ENCODE measurements at places on chromosomes 3 and 15.

DNA sequence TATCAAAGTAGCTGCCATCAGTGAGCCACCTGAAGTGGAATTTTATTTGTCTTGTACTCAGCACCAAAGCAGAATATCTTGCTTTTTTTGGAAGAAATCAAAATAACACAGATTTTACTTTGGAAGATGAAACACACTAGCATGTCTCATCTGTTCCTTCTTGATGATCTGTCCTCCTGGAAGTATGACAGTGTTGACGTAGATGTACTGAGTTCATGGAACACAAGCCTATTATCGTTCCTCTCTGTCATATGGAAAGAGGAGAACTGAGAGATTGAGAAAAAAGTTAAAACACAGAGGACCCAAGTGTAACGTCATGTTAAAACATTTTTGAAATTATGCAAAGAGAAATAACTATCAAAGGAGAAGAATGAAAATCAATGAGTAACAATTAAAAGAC lies 340.2 kb downstream of the ROBO2 start:
- no peak for DNase-seq

DNA sequence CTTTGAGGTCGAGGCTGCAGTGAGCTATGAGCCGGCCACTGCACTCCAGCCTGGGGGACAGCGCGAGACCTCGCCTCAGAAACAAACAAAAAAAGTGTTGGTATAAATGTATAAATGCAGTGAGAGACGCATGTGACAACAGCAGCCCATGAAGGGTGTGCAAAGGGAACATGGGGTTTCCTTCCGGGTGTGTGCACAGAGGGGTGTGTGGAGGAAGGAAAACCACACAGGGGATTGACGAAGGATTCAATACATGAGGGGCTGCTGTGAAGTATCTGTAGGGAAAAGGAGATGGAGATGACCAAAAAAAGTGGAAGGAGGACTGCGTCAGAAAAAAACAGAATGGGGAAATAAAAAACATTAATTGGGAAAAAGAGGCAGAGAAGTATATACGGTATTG lies 1.1 kb downstream of the MTFMT start:
- DNase-seq, result no peak

DNA sequence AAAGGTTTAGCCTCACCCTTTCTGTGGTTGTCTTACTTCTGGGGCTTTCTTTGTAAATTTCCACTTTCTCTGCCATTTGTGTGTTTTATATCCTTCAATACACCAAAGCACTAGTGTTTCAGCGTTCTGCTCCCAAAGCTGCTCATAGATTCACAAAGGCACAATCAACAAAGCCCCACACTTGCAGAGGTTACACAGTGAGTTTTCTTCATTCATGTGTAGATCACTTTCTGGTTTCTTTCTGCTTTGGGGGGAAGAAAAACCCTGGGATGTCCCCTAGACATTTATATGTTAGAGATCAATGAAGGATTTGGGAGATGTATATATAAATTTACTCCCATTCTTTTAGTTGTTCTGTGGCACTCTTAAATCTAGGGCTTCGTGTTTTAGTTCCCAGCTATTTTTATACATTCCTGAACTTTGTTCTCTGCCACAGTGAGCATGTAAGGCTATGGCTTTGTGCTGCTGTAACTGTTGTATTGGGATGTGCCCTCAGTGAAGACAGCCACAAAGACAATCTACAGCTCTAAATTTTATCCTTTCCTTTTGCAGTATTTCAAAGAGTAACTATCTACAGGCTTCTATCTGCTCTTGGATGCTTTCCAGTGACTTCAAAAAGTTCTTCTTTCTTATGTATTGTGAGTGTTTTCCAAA lies 636.5 kb downstream of the ZBBX start:
- no peak for DNase-seq

- DNase-seq, result no peak
These were observed 177.1 kb upstream of the ARHGEF26 start for GRCh38 chr3:153944084-153944483.

GRCh38 chr3:40691452-40691861 lies 166.7 kb downstream of the ZNF621 start:
- DNase-seq, result no peak

GRCh38 chr3:181442066-181442465 lies 269.7 kb upstream of the SOX2 start:
- DNase-seq, result no peak

- DNase-seq, result no peak
These were observed 66.4 kb downstream of the SCN5A start for GRCh38 chr3:38582941-38583645.

DNA sequence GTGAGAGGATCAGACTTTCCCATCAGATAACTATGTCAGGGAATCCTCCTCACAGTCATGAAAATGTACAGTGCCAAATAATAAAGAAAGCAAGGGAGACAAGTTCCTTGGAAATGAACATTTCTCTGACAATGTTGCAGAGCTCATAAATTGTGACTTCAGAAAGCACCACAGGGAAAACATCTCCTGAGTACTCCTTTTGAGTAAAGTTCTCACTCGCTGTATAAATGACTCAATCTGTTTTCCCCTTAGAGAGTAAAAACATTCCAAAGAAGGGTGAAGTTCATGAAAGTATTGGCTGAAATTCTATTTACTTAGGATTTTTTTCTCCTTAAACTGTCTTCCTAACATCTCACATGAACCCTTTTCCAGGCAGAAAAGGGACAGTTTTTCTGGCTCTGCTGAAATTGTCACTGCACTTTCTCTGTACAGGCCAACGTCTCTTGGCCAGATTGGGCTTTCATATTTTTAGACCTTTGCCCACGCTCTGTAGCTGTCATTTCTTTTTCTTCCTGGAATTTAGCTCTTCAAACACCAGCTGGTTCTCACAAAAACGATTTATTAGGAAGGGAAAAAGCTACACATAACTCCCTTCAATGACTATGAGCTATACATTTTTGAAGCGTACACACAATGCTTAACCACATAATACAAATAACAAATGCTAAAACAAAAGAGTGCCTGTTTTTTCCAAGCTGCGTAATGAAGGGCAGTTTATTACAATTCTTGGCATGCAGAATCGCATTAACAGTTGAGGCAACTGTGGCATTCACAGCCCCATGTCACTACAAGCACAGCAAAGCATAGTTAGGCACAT lies 216.1 kb downstream of the ATP8B4 start:
- no peak for DNase-seq
